ENCODE measurements at places on chromosomes 4 and X.

DNA sequence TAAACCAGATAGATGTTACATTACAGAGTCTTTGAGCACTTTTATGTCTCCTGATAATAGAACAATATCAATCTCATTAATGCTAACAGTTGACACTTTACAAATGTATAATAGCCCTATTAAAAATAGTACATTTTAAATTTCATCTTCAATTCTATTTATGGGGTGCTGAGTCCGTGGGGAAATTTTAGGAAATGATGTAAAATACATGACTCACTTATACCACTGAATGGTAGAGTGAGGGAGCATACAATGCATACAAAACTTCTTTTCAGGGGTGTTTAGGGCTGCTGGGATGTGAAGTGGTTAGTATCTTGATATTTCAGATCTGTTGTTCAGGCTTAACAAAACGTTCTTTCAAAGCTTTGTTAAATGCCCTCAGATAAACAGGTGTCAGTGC, 696.2 kb downstream of the TRAM1L1 start:
- DNase-seq: no peak

- DNase-seq: no peak
Observed at GRCh38 chr4:38500433-38500832, 163.6 kb upstream of the KLF3 start.

DNA sequence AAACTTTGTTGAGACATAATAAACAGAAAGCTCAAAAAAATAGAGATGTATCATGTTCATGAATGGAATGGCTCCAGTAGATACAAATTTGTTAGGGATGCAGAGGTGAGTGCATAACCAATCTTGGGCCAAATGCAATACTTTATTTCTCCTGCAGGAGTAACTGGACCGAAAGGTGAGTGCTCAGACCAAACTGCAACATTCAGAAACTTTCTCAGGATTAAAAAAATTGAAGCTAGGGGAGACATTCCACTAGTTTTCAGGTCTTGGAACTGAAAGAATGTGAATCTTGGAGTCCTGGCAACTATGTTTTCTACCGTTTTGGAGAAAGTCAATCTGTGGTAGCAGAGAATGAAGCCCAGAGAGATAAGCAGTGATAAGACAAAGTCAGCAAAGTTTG, 21.2 kb upstream of the LCORL start:
- no peak for DNase-seq

- DNase-seq: no peak
Observed at GRCh38 chr4:47668256-47668655, 169.6 kb downstream of the CORIN start.

GRCh38 chrX:47561659-47562151, 700 bp downstream of the ARAF start:
- DNase-seq: no peak

- DNase-seq: peak; percentile 4
Observed at GRCh38 chrX:149648932-149649331, 17.3 kb upstream of the TMEM185A start.
